Activated T-helper 2 cell treated with anti-CD3 and anti-CD28 coated beads, Interferon-gamma antibody, Interleukin-2, Interleukin-4, amounts not matched to agents 10 μg/mL and 5 μg/mL and 100 μg/mL, durations not matched to agents 14 hours and 24 hours and 36 hours (primary cell): ENCODE measurements at places on chromosomes 1 and 21. TPM values are rescaled to one million over a fixed set of nuclear protein-coding genes. Genes with fewer than 3 reads are reported as not detected.

The SEC16B gene
- total RNA-seq, result not detected in 2 replicates

The VWA5B1 gene
- total RNA-seq, result not detected in 2 replicates

The CLSTN1 gene
- total RNA-seq, result 46.5 and 48.8 TPM in 2 replicates

The TMEM51 gene
- 0.11 and 0.16 TPM in 2 replicates for total RNA-seq

The NBPF10 gene
- 4.2 and 4.9 TPM in 2 replicates for total RNA-seq

The FCRL6 gene
- not detected in 2 replicates for total RNA-seq

The GSTM1 gene
- 112 and 113 TPM in 2 replicates for total RNA-seq

The FAM167B gene
- total RNA-seq, result 0.78 and 0.80 TPM in 2 replicates

The PADI2 gene
- 0.11 and 0.14 TPM in 2 replicates for total RNA-seq

The TRIM67 gene
- not detected in 2 replicates for total RNA-seq

The TEKT2 gene
- 0.18 and 0.21 TPM in 2 replicates for total RNA-seq

The AQP10 gene
- total RNA-seq, result not detected in 2 replicates

The INSRR gene
- total RNA-seq, result 1.1 and 1.4 TPM in 2 replicates

The SLC30A2 gene
- total RNA-seq, result not detected in 2 replicates

The MCL1 gene
- total RNA-seq, result 217 and 221 TPM in 2 replicates

The NOS1AP gene
- total RNA-seq, result not detected in 2 replicates

The C1orf53 gene
- 2.4 and 2.5 TPM in 2 replicates for total RNA-seq

The TRIM33 gene
- 41.5 and 44.7 TPM in 2 replicates for total RNA-seq

DNA sequence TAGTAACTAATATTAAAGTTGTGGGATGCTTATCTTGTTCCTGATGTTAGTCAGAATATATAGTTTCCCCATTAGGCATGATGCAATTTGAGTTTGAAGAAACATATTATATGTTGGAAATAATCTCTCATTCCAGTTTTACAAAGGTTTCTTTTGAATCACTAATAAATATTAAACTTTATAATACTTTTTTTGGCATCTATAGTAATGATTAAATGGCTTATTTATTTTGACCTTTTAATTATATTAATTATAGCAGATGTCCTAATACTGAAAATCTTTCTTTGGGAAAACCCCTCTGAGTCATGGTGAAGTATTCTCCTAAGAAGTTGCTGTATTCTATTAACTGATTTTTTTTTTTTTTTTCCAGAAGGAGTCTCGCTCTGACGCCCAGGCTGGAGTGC lies 28.5 kb upstream of the PTGS2 start:
- DNase-seq, result no peak

GRCh38 chr21:45469273-45470086 lies 64.5 kb downstream of the COL18A1 start:
- DNase-seq, result no peak

- no peak for DNase-seq
Measured at GRCh38 chr1:56977910-56978309, 12.1 kb upstream of the C8B start.

GRCh38 chr21:41429925-41430491 lies 4.0 kb downstream of the MX1 start:
- no peak for DNase-seq

- no peak for DNase-seq
Measured at GRCh38 chr1:228180271-228180958, 14.8 kb downstream of the IBA57 start.

GRCh38 chr1:18337757-18338156 lies 143.0 kb upstream of the KLHDC7A start:
- no peak for DNase-seq

- no peak for DNase-seq
Measured at GRCh38 chr1:90616395-90616794, 100.7 kb downstream of the BARHL2 start.

- no peak for DNase-seq
Measured at GRCh38 chr1:54051933-54052430, 1.0 kb downstream of the TMEM59 start.

DNA sequence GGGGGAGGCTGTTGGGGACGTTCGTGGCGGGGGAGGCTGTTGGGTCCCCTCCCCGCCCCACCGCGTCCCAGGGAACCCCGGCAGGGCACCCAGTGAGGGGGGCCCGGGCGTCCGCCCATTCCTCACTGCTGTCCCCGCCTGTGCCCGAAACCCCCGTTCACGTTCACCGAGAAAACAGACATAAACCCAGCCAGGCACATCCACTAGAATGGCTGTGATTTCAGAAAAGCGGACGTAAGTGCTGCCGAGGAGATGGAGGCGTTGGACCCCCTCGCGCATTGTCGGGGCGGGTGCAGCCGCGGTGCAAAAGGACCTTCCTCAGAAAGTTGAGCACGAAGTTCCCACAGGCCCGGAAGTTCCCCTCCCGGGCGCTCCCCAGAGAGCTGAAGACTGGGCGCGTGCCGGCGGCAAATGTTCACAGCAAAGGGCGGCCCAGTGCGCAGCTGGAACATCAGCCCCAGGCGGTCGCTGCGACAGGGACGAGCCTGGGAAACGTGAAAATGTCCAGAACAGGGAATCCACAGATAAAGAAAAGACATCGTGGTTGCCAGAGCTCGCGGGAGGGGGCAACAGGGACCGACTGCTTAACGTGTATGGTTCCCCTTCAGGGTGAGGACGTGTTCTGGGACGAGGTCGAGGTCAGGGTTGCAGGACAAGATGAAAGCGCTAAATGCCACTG lies 18.5 kb upstream of the SAMD11 start:
- DNase-seq, result peak; percentile 8

GRCh38 chr1:85151446-85151845 lies 49.4 kb downstream of the SYDE2 start:
- no peak for DNase-seq

- no peak for DNase-seq
Measured at GRCh38 chr1:154371436-154371835, 33.7 kb upstream of the IL6R start.

DNA sequence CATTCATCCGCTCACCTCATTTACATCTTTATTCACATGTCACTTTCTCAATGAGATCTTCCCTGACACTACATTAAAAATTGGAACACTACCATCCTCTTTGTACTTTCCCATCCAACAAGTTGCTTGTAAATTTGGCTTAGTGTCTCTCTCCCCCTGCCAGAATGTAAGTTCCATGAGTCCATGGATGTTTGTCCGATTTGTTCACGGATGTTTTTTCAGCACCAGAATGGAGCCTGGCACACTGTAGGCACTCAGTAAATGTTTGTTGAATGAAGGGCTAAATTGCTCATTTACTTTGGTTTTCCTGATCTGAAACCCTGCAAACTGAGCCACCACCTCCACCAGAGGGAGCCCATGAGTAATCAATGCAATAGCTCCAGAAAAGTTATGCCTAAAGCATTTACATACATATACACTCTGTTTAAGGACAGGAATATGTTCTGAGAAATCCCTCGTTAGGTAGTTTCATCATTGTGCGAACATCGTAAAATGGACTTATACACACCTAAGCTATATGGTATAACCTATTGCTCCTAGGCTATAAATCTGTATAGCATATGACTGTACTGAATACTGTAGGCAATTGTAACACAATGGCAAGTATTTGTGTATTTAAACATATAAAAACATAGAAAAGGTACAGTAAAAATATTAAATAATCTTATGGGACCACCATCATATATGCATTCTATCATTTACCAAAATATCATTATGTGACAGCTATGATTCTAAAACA lies 2.8 kb upstream of the EYA3 start:
- peak; percentile 69 for DNase-seq

DNA sequence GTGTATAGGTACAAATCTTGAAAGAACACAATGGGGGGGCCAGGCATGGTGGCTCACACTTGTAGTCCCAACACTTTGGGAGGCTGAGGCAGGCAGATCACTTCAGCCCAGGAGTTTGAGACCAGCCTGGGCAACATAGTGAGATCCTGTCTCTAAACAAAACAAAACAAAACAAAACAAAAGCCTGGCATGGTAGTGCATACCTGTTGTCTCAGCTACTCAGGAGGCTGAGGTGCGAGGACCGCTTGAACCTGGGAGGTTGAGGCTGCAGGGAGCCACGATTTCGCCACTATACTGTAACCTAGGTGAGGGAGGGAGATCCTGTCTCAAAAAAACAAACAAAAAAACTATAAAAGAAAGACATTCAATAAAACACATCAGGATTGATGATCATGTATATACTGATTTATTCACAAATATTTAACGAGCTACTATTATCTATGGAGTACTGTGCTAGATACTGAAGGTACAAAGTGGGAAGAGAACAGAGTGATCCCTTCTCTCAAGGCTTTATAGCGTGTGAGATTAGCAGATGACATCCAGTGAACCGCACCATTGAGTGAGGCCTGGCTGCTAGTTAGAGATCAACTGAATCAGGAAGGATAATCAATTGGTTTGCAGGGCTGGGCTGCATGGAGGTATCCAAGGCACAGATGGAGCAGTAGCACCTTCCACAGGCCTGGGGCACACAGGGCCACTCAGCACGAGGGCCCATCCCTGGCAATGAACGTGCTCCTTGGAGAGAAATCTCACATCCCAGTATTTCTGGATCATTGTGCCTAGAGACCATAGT lies 26.4 kb downstream of the ELF3 start:
- no peak for DNase-seq

- DNase-seq, result no peak
Measured at GRCh38 chr1:94727846-94728715, 92.1 kb upstream of the SLC44A3 start.

- DNase-seq, result no peak
Measured at GRCh38 chr1:31617218-31617915, at the start of gene HCRTR1. HCRTR1 (plus strand) TSS chr1:31617689; CDS start chr1:31619193, 1,504 bp downstream.

GRCh38 chr1:101144671-101145448 lies 92.0 kb upstream of the S1PR1 start:
- no peak for DNase-seq

DNA sequence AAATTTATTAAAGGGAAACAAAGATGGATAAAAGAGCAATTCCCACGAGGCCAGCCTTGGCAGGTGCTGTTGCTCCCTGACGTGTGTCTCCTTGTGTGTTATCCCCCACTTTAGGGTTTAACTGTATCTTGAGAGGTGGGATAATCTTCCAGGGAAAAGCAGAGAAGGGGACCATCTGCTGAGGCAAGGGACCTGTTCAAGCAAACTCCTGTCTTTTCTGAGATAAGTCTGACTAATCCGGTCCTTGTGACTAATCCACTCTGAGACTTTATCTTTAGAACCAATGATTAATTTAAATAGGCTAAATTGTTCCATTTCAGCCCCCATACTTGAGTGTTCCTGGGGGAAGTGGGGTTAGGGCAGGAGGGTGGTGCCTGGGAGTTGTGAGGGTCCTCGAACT lies 163.6 kb downstream of the CAMTA1 start:
- no peak for DNase-seq

DNA sequence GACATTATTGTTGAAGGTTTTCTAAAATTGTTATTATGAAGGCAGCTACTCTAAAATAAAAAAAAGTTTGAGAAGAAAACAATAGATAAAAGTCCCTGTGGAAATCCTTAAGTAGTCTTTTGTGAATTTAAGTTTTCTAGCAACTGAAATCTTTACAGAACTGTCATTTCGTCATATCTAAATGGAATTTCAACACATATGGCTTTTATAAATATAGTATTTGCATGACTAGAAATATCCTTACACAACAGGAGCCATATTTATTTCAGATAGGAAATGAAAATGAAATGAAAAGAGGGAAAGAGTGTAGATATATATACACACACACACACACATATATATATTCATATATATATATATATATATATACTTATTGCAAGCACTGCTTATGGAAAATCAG lies 204.7 kb upstream of the RGS18 start:
- no peak for DNase-seq

GRCh38 chr1:160548183-160548582 lies 25.1 kb upstream of the SLAMF6 start:
- no peak for DNase-seq

DNA sequence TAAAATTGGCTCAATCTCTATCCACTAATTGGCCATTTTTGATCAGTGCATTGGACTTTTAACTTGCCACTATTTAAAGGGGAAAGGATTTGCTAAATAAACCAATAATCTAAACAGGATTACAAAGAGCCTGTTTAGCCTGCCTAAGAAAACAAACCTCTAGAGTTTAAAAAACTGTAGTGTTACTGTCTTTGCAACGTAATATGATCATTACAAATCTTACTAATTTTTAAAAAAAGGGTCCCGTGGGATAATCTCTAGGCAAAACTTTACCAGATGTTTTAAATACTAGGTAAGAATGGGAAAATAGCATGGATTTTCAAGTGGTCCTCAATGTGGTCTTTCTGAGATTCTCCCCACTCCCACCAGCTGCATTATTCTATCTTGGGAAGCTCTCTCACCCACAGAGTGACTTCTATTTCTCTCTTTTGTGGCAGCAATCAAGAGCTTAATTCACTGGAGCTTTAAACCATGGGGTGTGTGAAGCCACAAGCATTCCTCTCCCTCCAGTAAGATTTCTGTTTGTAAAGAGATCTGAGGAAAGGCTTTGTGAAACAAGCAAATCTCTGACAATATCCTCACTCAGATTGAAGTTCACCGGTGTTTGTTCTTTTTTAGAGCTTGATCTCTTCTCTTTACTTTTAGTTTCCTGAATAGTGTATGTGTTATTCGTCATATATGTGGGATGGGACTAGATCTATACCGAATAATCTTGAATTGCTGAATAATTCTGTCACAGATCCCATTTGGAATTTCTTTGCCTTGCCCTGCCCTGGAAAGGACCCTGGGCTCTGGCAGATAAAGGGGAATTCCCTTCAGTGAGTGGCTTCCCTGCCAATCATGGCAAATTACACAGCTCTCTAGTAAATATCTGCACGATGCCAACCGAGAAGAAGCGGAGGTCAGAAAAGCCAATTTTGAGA lies 132.2 kb downstream of the TLR5 start:
- DNase-seq, result no peak

DNA sequence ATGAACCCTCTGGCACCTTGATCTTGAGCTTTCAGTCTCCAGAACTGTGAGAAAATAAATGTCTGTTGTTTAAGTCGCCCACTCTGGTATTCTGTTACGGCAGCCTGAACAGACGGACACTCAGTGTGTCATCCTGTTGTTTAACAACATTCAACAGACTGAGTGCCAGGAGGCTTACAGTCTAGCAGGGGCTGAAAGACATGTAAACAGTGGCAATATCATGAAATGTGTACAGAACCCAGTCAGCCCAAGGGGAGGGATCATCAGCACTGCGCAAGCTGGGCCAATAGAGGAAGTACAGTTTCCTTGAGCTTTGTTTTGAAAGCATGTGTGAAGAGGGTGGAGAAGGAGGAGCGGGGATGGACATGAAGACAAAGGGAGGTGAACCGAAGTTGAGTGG lies 13.6 kb downstream of the DIP2A start:
- no peak for DNase-seq

GRCh38 chr21:39156024-39156423 lies 27.2 kb downstream of the PSMG1 start:
- no peak for DNase-seq

DNA sequence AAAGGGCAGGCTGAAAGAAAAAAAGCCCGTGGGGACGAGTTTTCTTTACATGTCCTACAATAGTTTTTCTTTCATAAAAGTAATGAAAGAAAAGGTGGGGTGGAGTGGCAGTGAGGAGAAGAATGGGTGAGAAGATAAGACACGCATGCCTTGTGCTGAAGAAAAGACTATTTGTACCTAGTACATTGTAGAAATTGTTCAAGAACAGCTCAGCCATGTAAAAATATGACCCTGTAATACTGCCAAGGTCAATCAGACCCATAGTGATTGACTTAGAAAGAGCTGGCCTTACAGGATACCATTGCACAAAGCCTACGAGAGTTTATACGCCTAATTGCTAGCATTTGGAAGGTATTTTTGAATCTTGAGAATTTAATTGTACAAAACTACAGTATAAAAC lies 126.0 kb upstream of the NRIP1 start:
- no peak for DNase-seq
